ENCODE measurements at places on chromosomes 6 and 20.
A peak's percentile ranks its signal among the peaks of the same experiment; 100 is the strongest.

- DNase-seq: no peak
Measured at GRCh38 chr6:125258651-125259353, 43.0 kb downstream of the HDDC2 start.

- DNase-seq: peak; percentile 36
Measured at GRCh38 chr6:437037-437392, 45.5 kb downstream of the IRF4 start.

DNA sequence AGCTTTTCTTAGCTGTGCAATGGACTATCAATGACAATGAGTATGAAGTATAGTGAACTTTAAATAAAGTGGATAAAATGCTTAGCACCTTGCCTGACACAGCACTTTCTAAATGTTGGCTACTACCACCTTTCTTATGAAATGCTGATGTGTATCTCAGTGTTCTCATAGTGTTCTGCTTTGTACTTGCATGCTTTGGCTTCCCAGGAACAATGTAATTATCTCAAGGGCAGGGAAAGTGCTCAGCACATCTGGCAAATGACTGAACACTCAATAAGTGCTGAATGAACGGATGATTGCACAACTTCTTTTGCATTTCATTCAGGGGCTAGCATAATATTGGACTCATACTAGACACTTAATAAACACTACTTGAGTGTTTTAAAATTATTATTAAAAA is 28.2 kb upstream of the NOX3 start:
- DNase-seq: no peak

- DNase-seq: no peak
Measured at GRCh38 chr20:50213531-50214106, 23.0 kb downstream of the CEBPB start.

DNA sequence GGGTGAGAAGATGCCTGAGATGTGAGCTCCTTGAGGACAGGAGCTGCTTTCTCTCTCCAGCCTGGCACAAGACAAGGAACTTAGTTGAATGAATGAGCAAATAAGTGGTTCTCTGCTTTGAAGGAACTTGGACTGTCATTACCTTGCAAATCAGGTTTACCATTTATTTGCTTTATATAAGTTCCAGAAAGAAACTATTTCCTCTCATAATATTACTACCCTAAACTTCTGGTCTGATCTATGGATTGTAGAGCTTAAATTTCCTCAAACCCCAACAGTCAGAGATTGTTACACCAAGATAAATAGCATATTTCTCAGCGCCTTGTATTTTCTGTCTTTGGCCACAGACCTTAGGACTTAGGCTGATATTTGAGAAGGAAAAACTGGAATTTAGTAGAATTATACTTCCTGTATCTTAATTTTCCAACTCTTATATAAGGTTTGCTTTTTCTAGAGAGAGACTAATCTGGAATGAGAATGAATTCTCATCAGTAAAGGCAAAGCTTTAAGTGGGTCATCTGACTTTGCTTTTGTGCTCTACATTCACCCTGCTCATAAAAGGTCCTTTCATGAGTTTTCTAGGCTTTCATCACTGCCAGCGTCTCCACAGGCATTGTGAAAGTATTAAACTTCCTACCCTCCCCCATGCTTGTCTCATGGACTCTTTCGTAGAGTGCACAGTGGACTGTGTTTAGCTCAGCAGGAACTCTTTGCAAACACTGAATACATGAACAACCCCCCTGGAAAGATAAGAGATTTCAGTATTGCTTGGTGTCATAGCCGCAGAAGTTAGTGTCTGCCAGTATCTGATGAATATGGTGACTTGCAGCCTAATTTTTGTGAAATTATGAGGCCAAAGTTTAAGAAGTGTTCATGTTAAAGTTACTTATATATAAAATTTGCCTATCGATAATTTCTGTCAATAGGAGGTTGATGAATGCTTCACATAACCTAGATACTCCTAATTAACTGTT is 74.0 kb downstream of the PTPRA start:
- DNase-seq: no peak

DNA sequence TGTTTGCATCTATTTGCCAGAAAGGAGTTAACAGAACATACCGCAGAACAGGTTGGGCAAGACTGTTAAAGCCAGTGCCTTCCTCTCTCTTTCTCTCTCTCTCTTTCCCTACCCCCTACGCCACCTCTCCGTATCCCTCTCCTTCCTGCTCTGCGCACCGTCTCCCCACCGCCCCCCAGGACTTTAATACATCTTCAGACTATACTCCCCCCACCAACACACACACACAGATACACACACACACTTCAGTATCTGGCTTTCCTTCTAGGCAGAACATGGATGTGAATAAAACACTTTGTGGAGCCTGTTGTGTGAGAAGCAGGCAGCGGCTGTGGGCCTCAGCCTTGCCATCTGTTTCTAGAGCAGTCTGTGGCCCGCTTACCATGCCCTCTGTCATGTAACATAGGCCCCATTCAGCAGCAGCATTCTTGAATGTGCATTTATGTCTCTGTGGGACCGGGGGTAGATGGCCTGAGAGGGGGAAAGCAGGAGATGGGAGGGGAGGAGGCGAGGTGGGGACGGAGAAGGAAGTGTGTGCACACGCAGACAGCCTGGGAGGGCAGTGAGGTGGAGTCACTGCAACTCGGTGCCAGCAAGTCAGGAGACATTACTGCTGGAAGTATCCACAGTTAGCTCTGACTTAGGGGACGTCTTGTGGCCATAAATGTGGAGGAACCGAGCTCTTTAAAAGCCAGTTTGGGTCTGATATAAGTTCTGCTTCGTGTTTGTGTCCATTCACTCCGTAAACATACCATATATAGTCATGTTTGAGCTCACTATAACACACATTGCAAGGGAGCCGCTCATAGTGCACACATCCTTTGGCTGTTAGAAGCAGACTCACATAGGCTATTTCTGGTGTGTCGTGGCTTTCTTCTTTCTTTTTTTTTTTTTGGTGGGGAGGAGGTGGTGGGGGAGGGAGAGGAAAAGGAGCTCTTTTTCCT is 38.4 kb downstream of the RREB1 start:
- DNase-seq: peak; percentile 70

- DNase-seq: peak; percentile 92
Measured at GRCh38 chr6:111985202-111985731, 68.6 kb upstream of the CCN6 start.

DNA sequence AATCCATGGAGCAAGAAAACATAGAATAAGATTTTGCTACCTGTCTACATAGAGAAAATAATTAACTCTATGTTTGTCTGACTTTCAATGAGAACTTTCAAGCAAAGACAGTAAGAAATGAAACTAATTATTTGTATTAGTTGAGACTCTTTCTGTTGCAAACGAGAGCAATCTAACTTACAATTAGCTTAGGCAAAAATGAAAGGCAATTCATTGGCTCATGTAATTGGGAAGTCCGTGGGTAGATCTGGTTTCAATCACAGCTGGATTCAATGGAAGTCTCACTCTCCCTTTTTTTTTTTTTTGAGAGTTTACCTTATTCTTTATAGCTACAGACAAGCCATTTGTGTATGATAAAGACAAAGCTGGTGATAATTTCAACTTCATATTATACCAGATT is 68.2 kb upstream of the STXBP5 start:
- no peak for DNase-seq

DNA sequence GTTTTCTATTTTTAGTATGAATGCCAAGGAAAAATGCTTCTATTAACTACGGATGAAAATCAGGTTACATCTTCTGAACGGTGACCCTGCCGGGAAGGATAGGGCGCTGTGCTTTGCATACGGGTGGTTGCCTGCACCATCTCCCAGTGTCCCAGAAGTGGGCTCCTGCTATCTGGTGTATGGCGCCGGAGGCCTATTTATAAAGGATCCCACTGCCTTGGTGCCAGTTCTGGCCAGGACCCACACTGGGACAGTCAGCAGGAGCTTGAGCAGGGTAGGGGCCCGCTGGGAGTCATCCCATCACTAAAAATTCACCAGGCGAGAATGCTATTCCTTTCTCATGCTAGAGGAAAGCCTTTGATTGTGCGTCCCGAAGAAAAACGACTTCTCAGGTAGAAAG is 22.9 kb downstream of the TMEM242 start:
- DNase-seq: no peak

DNA sequence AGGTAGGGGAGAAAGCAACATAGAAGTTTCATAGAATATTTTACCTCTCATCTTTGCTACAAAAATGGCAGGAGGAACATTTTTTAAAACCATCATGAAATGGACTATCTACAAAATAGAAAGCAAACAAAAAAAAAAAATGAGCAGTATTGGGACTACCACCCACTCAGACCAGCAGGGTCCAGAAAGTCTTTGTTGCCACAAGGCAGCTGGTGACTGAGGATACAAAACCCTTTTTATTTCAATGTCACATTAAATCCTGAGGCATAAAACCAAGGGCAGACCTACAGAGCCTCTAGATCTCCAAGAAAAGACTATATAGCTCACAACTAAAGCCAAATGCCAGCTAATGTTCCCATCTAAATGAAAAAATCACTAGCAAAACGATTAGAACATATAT is 282.2 kb downstream of the PTPRK start:
- no peak for DNase-seq

Data from HT1080 (cell line).